Stimulated activated CD8-positive, alpha-beta memory T cell treated with anti-CD3 and anti-CD28 coated beads, Interleukin-7, amount 100 ng/mL, for 1 hour (primary cell): ENCODE measurements at places on chromosomes 12 and 14.

DNA sequence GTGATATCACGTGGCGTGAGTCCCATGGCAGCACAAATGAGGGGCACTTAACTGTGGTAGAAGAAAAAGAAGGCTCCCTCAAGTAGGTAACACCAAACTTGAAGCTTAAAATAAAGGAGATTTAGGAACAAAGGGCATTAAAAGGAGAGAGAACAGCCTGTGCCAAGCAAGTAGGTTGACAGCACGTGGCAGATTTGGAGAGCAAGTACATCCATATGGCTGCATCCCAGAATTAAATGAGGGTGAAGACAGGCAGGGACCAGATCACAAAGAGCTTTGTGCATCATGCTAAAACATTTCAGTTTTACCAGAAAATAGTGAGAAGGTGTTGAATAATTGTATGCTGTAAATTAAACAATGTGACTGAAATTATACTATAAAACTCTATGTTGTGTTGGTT is 32.8 kb downstream of the KCNMB4 start:
- DNase-seq = no peak

GRCh38 chr12:122471324-122472226 is 29.2 kb downstream of the ZCCHC8 start:
- DNase-seq = no peak

DNA sequence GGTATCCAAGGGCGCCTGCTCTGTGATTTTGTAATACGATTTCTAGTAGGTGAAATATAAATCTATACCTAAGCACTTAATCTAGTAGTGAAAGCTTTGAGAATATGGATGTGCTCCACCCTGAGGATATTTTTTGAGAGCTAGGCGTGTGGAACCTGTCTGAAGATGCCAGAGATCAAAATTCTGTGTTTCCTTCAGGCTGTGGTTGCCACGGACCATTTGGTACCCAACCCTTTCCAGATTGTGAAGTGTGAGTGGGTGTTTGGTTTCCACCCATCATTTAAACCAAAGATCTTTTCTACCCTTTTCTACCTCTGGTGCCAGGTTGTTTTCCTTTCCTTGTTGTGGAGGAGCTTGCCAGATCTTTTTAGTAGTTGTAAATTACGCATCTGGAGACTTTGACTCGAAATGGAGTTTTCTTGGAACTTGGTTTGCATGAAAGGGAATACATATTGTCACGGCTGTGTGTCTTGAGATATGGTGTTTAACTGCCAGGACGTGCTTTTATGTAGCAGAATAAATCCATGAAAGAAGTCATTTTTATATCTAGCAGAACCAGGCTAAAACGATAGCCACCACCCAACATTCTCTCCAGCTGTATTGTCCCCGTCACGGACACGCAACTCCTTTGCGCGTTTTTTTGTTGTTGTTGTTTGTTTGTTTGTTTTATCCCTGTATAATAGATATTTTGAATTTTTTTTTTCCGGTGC is 2.2 kb downstream of the LRFN5 start:
- DNase-seq = no peak

- DNase-seq = no peak
Measured at GRCh38 chr12:64098709-64099354, 123.3 kb downstream of the KICS2 start.

GRCh38 chr12:56046027-56046780 is 4.5 kb downstream of the RPS26 start:
- no peak for DNase-seq

DNA sequence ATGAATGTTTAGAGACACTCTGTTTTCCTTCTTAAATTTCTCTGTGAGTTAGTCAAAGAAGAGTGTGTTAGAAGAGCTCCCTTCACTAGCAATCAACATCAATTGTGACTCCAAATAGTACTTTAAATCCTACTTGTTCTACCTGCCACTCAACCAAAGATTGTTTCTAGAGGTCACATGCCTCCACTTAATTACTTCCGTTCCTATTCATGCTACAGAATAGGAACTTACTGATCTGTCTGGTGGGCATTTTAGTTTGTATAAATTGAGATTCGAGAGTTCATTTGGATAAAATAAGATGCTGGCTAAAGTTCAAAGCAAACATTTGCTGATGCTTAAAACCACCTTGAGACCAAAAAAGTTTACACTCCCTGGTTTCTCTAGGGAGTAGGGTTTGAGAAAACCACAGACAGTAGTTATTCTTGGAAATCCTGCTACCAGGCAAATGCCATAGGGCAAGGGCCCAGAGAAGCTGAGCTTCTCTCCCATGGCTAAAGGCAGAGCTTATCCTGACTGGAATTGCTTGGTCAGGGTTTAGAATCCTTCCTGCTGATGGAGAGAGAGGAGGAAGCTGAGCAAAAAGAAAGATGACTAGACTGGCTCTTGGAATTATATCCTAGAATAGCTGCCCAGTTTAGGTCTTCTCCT is 389.6 kb upstream of the ATP2B1 start:
- no peak for DNase-seq

DNA sequence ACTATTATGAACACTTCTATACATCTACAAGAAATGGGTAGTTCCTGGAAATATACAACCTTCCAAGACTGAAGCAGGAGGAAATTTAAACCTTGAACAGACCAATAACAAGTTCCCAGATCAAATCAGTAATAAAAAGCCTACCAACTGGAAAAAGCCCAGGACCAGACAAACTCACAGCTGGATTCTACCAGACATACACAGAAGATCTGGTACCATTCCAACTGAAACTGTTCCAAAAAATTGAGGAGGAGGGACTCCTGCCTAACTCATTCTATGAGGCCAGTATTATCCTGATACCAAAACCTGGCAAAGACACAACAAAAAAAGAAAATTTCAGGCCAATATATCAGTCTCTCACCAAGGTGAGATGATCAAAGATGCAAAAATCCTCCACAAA is 189.4 kb downstream of the RPS29 start:
- no peak for DNase-seq

DNA sequence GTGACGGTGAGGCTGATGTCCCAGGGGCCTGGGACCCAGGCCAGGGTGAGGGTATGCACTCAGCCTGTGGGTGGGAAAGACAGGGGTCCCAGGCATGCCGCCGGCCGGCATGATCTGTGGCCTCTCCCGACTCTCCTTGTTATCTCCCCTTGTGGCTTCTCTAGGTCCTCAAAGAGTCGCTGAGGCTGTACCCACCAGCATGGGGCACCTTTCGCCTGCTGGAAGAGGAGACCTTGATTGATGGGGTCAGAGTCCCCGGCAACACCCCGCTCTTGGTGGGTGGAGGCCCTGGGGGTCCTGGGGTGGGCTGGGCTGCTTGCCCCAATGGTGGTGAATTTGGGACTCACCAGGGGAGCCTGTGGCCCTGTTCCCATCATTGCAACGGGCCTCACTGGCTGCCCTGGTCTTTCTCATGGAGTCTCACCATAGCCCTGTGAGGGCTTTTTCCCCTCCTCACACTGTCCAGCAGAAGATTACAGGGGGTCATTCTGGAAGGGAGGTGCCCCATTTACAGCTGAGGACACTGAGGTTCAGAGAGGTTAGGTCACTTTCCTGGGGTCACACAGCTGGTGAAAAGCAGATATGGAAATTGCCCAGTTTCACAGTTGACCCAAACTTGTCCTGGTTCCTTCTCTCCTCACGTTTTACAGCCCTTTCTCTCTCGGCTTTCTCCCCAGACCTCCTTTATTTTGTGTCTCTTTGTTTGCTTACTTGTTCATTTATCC is 37.9 kb downstream of the CYP46A1 start:
- DNase-seq = no peak

GRCh38 chr14:68104518-68104917 is 284.9 kb downstream of the RAD51B start:
- no peak for DNase-seq

DNA sequence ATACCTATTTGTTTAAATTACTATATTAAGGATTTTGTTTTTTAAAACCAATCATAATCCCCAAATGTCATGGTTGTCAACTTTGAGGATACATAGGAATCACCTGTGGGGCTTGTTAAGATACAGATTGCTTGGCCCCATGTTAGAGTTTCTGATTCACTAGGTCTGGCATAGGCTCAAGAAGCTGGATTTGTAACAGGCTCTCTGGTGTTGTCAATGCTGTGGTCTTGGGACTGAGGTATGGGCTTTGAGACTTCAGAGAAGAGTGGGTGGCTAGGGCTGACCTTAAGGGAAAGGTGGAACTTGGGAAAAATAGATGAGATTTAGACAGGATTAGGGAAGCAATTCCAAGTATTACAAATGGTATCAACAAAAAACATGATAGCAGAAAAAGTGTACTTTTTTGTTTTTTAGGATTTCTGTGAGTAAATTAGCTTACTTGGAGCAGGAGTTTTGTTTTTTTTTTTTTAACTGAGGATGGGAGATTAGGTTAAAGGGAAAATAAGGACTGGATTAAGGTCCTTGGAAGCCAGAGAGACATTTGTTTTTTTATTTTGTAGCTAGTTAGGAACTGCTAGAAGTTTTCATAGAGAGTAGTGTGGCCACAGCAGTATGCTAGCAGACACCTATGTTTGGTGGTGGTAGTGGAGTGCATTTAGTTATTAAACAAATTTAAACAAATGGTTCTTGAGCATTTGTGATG is 88.6 kb downstream of the RAD51B start:
- no peak for DNase-seq
